SJSA1 (cell line): ENCODE measurements at places on chromosomes 4 and X. TPM values are rescaled to one million over a fixed set of nuclear protein-coding genes. Genes with fewer than 3 reads are reported as not detected.

The SLC9A7 gene
- total RNA-seq = 0.60 and 0.63 TPM in 2 replicates

The NAP1L3 gene
- 1.7 and 3.0 TPM in 2 replicates for total RNA-seq

The PPP1R3F gene
- 6.5 and 6.8 TPM in 2 replicates for total RNA-seq

The RAB39B gene
- total RNA-seq = not detected in 2 replicates

The PARM1 gene
- total RNA-seq = not detected in 2 replicates

The IL13RA1 gene
- total RNA-seq = 47.7 and 52.3 TPM in 2 replicates

DNA sequence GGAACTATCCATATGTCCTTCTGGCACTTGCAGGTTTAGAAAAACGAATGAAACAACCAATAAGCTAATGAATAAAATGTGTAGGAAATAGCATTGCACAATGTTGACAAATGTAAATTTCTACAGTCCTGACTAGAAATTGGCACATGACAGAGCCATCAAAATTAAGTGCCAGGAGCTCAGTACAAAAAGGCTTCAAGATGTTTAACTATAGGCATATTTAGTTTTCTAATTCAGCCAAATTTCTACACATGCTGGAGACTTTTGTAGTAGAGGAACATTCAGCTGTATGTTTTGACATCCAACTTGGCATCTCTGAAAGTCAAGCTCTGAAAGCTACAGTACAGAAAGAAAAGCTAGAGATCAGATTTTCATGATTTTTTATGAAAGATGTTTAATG, 1999.4 kb upstream of the AGA start:
- H3K36me3 ChIP-seq = no peaks in the 10 kb centered on the region
- no peak for DNase-seq
- no peak overlapping the region for H3K27ac ChIP-seq
